Ascending aorta (tissue), 2 donors: ENCODE measurements at places on chromosomes 2 and 18.

DNA sequence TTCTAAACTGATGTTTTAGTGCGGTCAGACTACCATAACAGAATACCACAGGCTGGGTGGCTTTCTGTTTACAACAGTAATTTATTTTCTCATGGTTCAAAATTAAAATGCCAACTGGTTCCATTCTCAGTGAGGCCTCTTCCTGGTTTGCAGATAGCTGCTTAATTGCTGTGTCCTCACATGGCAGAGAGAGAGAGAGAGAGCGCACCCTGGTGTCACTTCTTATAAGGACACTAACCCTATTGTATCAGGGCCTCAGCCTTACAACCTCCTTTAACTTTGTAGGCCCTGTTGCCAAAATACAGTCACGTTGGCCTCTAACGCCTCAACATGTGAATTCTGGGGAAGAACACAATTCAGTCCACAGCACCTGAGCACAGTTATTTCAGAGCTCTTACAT is 37.5 kb upstream of the ZNF385B start:
- no peak for DNase-seq

- DNase-seq = no peak
These were observed 286.3 kb upstream of the TMEFF2 start for GRCh38 chr2:192480984-192481383.

DNA sequence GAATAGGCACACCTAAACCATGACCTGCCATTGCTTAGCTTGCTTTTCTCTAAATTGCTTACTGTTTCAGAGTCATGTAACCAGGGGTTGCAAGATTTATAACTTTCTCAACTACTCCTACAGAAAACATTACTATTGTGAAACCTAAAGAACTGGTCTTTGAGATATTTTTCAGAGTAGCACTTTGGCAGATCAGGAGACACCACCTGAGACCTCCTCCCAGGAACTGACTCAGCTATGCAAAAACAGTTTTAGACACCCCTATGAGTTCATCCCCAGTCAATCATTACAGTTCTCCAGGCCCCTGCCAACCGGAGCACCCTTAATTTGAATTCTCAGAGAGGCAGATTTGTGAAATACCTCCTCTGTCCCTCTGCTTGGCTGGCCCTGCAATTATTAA is 80.3 kb downstream of the MBOAT2 start:
- DNase-seq = no peak

- no peak for DNase-seq
These were observed 364.3 kb upstream of the MEX3C start for GRCh38 chr18:51561821-51562220.

GRCh38 chr2:235577404-235578330 is 83.8 kb downstream of the AGAP1 start:
- DNase-seq = no peak

- no peak for DNase-seq
These were observed 89.0 kb downstream of the ACSL3 start for GRCh38 chr2:222949690-222950323.

- no peak for DNase-seq
These were observed 84.0 kb downstream of the USP40 start for GRCh38 chr2:233482616-233483015.

GRCh38 chr2:205133544-205133943 is 548.8 kb upstream of the NRP2 start:
- DNase-seq = no peak

DNA sequence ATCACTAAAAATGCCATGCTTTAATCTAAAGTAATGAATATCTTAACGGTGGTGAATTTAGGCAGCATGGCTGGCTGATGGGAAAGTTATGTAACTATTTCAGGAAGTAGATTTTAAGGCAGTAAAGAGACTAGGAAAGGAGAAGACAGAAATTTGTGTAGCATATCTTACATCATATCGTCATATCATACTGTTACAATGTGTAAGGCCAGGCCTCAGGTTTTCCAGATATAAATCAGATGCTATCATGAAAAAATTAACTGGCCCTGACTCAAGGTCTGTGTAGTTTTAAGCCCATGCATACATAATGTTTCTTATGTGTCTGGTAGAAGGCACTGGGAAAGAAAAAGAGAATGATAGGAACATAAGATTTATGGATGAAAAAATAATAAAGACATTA is 8.9 kb upstream of the FAP start:
- no peak for DNase-seq

DNA sequence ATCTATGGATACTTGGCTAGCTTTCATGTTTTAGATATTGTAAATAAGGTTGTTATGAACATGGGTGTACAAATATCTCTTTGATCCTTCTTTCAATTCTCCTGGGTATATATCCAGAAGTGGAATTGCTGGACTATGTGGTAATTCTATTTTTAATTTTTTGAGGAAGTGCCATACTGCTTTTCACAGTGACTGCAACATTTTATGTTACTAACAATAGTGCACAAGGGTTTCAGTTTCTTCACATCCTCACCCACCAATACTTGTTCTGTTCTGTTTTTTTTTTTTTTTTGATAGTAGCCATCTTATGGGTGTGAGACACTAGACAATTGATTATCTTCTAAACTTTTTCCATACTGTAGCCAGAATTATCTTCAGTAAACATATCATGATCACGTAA is 17.3 kb upstream of the NEUROD1 start:
- no peak for DNase-seq

GRCh38 chr2:106532236-106532635 is 45.1 kb downstream of the CD8B2 start:
- DNase-seq = no peak

DNA sequence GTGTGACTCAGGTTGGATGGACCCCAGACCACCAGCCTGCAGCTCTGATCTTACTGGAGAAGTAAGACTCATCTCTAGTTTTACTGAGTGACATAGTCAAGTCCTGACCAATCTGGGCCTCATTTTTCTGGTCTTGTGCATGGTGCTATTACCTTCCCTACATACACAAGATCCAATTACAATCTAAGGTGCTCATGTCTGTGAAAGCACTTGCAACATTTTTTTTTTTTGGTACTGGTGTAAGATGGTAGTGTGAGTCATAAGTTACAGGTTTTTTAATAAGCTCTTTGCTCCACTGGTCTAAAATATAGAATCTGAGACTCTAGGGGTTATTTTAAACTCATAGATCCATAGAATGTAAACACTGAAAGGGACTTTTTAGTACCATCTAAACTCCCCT is 117.3 kb upstream of the EFEMP1 start:
- no peak for DNase-seq

DNA sequence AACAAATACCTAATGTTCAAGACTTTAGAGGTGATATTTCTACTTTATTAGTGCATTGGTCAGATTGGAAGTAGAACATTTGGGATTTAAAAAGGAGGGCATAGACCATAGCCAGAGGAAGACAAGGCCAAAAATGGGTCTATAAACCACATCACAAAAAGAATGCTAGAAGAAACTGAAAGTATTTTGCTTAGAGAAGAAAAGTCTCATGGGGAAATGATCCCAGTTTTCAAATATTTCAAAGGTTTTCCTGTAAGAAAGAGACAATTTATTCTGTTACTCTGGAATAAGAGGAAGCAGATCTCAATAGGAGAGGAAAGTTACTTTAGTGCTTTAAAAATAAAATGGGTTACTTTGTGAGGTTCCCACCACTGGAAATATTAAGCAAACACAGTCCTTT is 341.4 kb downstream of the TNS1 start:
- no peak for DNase-seq

DNA sequence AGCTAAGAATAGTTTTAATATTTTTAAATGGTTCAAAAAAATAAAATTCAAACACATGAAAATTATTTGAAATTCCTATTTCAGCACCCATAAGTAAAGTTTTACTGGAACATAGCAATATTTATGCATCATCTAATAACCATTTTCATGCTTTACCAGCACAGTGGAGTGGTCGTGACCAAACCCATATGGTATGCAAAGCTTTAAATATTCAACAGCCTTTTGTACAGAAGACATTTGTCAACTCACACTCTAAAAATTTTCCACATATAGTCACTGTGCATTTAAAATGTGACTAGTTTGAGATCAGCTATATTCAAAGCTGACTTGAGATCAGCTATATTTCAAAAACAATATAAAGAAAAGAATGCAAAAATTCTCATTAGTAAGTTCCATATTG is 46.2 kb downstream of the PUM2 start:
- DNase-seq = no peak

DNA sequence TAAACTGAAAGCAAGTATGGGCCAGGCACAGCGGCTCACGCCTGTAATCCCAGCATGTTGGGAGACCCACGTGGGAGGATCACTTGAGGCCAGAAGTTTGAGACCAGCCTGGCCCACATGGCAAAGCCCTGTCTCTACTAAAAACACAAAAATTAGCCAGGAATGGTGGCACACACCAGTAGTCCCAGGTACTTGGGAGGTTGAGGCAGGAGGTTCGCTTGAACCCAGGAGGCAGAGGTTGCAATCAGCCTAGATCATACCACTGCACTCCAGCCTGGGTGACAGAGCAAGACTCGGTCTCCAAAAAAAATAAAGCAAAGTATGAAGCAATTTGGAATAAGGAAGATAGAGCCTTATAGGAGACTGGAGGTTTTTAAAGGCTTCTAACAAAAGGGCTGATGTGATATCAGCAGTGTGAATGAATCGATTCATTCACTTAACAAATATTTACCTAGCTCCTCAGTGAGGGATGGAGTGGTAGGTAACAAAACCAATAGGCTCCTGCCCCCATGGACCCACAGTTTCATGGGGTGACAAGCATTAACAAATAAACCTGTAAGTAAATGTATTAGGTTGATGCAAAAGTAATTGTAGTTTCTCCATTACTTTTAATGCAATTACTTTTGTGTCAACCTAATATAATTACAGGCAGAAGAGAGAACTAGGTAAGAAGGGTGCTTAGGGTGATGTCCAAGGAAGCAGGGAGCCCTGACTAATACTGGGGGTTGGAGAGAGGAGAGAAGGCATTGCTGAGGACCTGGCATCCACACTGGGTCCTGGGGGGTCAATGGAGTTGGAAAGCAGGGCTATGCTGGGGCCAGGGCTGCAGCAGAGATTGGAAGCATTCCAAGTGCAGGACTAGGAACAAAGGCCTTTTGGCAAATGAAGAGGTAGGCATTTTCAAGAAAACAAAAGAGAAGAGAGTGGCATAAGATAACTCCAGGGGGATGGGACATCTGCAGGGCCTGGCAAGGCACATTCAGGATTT is 195.4 kb upstream of the ARL4C start:
- no peak for DNase-seq

DNA sequence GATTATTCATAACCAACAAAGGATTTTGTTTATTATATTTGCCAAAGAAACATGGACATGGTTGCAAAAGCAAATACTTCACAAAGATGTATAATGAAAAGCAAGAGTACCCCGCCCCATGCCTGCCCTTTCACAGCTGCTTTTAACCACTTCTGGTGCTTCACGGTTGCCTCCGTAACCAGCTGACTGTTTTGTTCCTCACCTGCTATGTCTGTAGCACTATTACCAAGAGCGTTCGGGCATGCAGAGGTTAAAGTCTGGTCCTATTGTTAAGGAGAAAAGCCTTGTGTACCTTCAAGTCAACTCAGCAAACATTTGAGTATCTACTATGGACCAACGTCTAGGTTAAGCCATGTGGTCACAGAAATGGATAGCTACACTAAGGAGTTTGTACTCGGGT is 115.2 kb upstream of the FOSL2 start:
- no peak for DNase-seq

DNA sequence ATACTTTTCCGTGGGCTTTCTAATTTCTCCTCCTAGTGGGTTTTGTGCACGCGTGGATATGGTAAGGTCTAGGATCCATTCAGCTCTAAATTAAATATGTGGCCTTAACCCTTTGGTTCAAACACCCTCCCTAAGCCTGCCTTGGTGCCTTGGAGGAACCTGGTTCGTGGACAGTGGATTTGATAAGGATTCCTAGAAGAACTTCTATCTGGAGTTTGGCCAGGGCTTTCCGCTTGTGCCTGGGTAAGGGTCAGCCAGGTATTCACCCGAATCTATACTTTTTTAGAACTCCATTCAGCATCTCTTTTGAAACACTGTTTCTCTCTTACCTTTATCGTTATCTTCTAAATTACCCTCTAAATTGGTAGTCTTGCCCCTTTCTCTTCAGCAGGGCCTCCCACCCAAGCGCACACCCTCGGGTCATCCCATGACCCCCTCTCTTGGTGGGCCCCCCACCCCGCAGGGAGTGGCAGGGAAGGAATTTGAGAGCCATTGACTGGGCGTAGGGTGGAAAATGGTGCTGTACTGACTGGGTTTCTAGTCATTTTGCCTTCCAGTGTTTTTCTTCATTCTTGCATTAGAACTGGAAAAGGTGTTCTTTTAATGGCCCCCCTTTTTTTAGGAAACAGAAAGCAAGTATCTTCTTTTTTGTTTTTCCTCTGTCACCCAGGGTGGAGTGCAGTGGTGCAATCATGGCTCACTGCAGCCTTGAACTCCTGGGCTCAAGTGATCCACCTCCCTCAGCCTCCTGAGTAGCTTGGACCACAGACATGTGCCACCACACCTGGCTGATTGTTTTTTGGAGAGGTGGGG is 1.8 kb downstream of the SOCS6 start:
- DNase-seq = no peak

DNA sequence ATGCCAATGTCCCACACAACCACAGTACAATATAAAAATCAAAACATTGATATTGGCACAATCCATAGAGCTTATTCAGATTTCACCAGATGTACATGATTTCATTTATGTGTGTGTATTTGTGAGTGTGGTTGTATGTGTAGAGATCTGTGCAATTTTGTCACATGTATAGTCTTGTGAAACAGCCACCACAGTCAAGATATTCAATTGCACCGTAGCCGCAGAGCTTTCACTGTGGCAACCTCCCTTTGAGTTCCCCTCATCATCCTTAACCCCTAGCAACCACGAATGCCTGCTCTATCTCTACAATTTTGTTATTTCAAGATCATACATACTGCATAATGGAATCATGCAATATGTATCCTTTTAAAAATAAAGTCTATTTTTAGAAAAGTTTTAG is 391.3 kb downstream of the SETBP1 start:
- DNase-seq = no peak

DNA sequence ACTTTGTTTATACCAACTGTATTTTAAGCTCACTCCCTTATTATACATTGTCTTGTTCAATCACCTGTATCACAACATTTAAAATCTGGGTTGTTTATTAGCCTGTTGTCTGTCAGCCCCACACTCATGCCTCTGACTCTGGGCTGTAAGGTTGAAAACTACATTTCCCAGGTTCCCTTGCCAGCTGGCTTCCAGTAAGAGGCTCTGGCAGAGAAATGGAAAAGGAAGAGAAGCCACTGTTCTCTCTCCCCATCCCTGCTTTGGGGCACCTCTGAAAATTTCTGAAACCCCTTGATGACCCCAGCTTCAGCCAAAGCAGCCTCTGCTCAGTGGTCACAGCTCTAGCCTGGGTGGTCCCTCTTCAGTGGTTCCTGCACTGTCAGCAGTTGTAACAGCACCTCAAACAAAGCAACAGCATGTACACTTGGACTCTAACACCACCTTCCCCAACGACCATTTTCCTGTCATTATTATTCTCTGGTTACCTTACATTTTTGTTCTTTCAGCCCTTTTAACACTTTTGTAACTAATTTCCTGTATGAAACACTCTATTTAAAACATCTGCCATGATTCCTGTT is 108.9 kb upstream of the LGALSL start:
- DNase-seq = no peak

- peak; percentile 86 for DNase-seq
These were observed 678.3 kb upstream of the ID2 start for GRCh38 chr2:8003462-8004075.
